CD4-positive, alpha-beta T cell treated with Interleukin-10 for 1 hour (primary cell): ENCODE measurements at places on chromosomes 2 and 18.

DNA sequence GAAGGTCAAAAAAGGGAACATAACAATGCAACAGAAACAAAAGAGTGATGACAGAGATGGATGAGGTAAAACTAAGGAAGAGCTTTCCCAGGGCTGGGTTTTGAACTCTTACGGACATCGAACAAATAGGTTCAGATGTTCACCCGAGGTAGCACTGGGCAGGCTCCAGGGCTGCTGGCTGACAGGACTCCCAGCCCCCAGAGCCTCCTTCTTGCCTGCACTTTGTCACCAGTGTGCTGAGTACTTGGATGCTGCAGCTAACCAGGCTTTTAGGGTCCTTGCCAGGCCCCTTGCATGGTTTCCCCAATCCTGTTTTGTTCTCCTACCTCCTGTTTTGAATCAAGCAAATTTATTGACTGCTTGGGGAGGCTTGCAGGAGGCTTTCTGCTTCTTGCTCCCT is 322.9 kb downstream of the DYSF start:
- DNase-seq, result no peak

DNA sequence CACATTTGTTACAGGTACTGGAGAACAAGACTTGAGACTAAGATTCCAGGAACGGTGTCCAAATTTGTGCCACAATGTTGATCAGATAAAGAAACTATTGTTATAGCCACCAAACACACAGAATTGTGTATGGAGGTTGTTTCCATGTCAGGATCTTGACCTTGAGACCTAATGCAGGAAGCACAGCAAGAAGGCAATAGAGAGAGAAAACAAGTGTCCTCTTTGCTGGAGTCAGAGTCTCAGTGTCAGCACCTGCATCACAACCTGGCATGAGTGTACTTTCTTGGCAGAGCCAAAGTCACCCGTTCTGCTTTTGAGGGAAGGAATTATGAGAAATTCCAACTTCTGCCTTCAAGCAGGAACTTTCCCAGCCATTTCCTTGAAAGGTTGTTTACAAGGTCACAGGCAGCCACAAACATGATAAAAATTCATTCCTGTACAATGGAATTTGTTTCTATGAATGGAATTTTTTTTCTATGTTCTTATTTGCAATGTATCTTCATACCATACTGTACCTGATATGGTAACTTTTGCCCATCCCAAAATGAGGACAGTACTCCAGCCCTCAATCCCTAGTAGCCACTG is 118.4 kb downstream of the PKP4 start:
- DNase-seq, result no peak

DNA sequence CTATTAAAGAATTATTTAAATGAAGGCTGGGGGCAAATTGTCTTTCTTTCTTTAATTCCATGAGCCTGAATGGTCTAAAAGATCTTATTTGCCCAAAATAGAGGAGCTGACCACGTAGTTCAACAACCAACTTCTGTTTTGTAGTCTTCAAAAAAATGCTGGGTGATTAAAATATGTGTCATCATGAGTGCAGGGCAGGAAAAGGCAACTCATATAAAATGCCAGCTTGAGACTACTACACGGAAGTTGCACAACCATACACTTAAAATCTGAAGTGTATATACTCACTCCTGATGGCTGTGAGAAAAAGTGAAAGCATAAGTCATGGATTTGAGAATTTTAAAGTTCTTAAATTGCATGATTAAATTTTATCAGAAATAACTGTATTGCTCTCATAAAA is 210.9 kb downstream of the DYM start:
- DNase-seq, result no peak

GRCh38 chr2:4139316-4139715 is 435.9 kb downstream of the DCDC2C start:
- no peak for DNase-seq

- no peak for DNase-seq
These were observed 387.8 kb downstream of the IRS1 start for GRCh38 chr2:226411727-226412360.

- no peak for DNase-seq
These were observed 47.7 kb downstream of the MRPS9 start for GRCh38 chr2:105085525-105085924.

- DNase-seq, result no peak
These were observed 97.1 kb upstream of the RMDN2 start for GRCh38 chr2:37827911-37828511.

DNA sequence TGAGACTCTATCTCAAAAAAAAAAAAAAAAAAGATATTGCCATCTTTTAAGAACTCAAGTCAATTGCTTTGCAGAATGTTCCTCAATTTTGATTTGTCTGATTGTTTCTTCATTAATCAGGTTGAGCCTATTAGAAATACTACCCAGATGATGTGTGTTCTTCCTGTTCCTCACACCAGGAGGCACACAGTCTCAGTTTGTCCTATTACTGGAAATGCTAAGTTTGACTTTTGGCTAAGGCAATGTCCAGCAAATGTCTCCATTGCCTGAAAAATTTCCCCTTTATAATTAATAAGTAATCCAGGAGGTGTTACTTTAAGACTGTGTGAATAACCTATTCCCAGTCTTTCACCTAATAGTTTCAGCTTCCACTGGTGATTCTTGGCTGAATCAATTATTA is 28.4 kb downstream of the BOLA3 start:
- no peak for DNase-seq

- no peak for DNase-seq
These were observed 278.9 kb downstream of the PRKCE start for GRCh38 chr2:45930396-45930792.

DNA sequence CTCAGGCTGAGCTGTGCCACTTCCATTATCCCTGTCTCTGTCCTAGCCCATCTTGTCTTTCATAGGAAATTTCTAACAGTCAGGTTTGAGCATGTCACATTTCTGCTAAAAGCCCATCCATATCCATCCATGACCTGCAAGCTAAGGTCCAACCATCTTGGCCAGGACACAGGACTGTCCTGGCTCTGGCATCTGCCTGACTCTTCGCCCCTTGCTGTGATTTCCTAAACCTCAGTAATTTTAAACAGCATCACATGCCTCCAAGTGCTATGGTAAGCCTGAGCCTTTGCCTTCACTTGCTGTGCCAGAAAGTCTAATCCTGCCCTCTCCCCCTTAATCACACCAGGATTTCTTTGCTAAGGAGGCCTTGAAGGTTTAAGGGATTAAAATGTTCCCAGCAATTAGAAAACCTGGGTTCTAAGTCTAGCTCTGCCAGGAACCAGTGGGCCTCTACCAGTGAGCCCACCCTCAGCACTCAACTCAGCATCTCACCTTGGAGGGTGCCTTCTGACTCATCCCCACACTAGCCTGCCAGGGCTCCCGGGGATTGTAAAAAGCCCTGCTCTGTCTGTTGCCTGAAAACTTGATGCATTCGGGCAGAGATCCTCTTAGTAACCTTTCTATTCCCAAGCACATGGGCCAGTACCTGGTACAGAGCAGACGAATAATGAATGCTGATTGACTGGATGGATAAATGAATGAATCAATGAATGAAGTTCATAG is 411.0 kb downstream of the LRATD1 start:
- no peak for DNase-seq

GRCh38 chr2:105544591-105545377 is 145.9 kb upstream of the FHL2 start:
- DNase-seq, result no peak

- no peak for DNase-seq
These were observed 37.8 kb downstream of the NYAP2 start for GRCh38 chr2:225437319-225437718.

DNA sequence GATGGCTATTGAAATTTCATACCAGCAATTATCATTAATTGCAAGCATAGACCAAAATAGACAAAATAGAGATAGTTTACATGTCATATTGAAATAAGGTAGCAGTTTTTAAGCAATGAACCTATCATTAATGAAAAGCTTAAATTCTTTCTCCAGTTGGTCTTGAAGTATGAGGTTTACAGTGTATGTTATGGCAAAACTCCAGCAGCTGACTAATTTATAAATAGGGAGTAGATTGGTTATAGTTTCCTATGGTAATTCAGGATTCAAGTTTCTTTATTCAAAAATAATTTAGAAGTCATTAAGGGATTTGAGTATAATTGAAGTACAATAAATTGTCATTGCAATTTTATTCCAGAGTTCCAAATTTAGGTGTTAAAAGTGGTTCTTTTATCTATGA is 69.6 kb upstream of the COL5A2 start:
- DNase-seq, result no peak

- no peak for DNase-seq
These were observed 43.5 kb upstream of the ID2 start for GRCh38 chr2:8638327-8638726.

- DNase-seq, result no peak
These were observed 28.0 kb downstream of the ST6GAL2 start for GRCh38 chr2:106857882-106858478.

DNA sequence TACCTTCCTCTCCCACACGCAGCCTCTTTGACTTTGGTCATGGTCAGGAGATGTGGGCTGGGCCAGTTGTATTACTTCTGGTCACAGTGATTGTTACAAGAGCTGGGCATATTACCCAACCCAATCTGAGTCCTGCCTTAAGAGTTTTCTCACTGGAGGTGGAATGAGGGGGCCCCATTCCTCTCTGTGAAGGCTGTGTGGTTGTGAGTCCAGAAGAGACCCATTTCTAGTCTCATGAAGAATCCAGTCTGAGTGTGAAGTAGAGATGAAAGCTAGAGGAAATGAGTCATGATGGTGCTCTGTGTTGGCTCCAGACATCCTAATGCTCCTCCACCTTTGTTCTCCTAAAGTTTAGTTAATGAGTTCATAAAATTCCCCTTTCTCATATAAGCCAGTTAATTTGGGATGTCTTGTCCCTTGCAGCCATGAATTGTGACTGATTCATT is 50.8 kb upstream of the RASGRP3 start:
- no peak for DNase-seq

GRCh38 chr2:186130748-186131641 is 355.1 kb upstream of the ZC3H15 start:
- DNase-seq, result no peak

DNA sequence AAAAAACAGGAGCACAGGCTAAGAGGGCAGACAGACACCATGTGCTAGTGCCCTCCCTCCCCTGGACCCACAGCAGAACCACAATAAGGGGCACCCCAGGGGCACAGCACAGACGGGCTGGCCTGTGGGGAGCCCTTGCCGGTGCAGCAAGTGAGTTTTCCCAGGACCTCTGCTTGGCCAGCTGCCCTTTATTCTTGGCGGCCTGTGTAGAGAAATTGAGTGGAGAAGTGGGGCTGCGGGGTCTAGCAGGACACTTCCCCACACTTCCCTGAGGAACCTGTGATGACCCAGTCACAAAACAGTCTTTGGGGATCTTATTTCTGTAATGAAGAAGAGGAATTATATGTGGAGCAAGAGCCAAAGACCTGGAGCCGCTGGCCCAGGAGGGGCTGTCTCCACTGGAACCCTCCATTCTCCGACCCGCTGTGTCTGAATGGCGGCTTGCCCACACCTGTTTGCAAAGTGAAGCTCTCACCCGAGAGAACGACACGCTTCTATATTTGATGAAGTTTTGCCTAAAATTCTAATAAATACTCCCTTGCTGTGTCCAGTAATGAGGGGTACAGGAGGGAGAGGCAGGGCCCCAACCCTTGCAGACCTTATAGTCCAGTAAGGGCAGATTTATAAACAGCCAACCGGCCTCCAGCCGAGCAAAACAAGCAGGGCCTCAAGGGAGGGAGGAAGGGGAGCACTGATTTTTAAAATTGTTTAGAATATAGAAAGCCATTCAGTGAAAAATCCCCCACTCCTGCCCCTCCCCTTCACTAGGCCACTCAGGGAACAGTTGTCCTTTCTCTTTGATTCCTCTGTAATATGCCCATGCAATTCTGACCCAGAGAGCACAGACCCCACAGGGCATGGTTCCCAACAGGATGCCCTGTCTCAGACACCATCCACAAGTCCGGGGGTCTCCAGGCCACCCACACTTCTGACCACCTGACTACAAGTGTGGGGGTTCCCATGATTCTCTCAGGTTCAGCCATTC is 44.7 kb upstream of the SNED1 start:
- DNase-seq, result no peak

- no peak for DNase-seq
These were observed 130.7 kb downstream of the CCBE1 start for GRCh38 chr18:59566533-59566971.

DNA sequence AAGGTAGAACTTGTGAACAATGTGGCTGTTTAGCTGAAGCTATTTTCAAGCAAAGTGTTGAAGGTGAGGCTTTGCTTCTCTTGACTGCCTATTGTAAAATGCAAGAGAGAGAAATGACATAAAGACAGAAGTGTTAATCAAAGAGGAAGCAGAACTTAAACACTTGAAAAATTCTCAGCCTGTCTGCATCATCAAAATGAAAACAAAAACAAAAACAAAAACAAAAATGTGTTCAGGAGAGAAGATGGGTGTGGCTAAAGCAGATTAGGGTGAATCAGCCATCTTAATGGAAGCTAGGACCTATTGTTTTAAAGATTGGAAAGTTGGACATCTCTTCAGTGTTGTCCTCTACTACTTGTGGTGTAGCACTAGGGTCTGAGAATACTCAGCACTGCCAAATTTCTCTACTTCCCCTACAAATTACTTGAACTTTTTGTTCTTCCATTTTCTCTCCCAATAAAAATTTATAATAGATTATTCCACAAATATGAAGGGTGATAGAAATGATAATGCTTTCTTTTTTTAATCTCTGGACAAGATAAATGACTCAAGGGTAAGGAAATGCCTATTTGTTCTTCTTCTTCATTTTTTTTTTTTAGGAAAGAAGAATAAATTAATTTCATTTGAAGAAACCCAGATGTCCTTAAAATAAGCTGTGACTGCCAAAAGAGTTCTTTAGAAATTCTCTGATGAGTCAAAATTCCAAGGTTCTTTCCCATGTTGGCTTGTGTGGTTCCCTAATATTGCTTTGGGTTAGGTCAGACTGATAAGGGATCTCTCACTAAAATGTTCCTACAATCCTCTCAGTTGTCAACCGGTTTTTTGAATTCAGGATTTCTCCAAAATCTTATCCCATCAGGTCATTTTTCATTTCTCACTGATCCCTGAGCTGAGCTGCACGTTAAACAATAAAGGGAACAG is 571.2 kb upstream of the ZEB2 start:
- DNase-seq, result no peak

GRCh38 chr2:201866643-201867473 is 60.5 kb downstream of the CDK15 start:
- DNase-seq, result no peak

- no peak for DNase-seq
These were observed 28.4 kb downstream of the EIPR1 start for GRCh38 chr2:3349211-3349693.

DNA sequence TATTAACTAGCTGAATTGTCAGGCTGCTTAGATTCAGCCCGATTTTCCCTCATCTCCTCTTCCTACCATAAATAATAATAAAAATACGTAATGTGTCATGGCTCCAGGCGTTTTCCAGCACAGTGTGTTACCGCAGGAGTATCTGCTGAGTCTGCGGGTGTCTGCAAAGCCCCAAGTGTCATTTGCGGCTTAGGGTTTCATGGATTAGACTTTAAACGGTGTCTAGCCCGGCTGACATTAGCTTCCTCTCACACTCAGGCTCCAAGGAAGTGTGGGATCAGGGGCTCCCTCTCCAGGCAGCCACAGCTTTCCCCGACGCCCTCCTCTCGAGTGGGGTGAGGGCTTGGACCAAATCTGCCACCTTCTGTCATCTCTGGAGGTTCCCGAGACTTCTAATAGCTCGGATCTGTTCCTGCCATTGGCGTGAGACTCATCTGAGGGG is 14.1 kb upstream of the HOXD1 start:
- DNase-seq, result no peak
